Fibroblast of skin of abdomen (primary cell): ENCODE measurements at places on chromosomes 4 and X.

DNA sequence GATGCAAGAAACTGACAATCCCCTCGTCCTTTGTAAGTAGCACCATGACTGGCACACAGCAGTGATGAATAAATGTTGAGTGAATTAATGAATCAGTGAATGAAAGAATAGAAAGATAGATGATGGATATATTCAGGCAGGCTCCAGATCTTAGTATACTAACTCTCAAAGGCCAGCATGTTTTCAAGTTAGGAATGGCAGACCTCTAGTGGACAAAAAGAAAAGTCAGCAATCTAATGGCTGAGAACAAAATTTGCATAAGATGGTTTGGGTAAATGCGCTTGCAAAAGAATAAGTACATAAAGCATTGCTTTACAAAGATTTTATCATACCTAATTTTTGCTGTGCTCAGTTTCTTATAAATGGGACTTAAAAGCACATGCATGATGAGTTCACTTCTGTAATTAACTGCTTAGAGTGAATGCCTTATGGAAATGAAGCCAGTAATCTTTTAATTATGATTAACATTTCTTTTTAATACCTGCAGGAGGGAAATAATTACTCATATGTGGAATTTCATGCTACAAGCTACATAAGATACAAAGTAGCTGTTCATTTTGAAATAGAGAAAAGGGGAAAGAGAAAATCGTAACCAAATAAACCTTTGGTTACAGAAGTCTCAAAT lies 126.9 kb upstream of the GPRIN3 start:
- peak; percentile 22 for DNase-seq

GRCh38 chr4:13580036-13580435 lies 35.7 kb upstream of the NKX3-2 start:
- DNase-seq = no peak

- DNase-seq = no peak
Observed at GRCh38 chrX:97668126-97668525, 784.4 kb downstream of the RPA4 start.

- peak; percentile 25 for DNase-seq
Observed at GRCh38 chrX:70044541-70045245, 5.0 kb downstream of the AWAT2 start.

DNA sequence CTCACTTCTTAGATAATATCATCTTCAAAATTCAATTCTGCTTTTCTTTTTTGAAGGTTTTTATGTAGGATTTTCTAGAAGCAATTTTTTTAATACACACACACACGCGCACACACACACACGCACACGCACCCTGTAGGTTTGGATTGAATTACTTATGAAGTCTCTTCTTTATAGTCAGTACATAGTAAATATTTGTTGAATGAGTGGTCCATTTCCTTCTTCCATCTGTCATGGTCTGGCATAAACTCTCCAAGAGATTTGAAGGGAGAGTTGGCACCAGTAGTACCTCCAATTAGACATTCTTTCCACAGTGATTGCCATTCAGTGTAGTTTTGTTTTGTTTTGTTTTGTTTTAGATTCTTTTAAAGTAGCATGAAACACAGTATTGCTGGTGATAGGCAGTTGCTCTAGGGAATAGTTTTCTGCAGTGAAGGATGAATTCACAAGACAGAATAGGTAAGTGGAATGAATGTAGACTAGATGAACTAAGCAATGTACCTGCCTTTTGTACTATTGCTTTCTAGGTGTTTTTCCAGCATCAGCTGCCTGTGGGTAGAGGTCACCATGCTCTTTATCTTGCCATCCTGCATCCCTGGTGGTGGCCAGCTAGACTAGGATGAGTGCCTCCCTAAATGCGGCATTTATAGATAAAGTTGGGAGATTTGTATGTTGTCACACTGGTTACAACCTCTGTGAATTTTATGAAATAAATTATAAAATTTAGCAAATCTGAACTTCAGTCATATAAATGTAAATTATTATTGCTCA lies 20.5 kb downstream of the PDLIM5 start:
- peak; percentile 79 for DNase-seq

- no peak for DNase-seq
Observed at GRCh38 chrX:71367396-71367795, 1.2 kb downstream of the TAF1 start.

- DNase-seq = no peak
Observed at GRCh38 chr4:182547435-182547834, 304.2 kb downstream of the TENM3 start.

DNA sequence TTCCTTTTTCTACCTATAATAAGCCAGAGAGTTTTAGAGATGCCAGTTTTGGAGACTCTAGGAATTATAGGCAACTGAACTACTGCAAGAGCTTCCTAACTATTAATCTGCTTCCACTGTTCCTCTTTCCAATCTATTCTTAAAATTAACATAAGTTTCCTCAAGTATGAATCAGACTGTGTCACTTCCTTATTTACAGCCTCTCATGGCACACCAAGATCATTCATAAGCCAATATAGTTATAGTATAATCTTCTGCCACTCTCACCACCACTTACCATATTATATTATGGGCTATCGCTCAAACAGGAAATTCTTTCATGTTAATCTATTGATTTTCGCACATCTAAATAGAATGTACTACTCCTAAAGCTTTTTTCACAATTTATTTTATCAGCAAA lies 383.5 kb downstream of the STPG2 start:
- no peak for DNase-seq

GRCh38 chr4:42357325-42357724 lies 40.0 kb upstream of the SHISA3 start:
- no peak for DNase-seq

GRCh38 chrX:2735270-2735669 lies 16.6 kb upstream of the XG start:
- DNase-seq = no peak

GRCh38 chr4:78656968-78657445 lies 105.4 kb downstream of the ANXA3 start:
- no peak for DNase-seq

GRCh38 chrX:149638860-149639259 lies 7.3 kb upstream of the TMEM185A start:
- peak; percentile 68 for DNase-seq

DNA sequence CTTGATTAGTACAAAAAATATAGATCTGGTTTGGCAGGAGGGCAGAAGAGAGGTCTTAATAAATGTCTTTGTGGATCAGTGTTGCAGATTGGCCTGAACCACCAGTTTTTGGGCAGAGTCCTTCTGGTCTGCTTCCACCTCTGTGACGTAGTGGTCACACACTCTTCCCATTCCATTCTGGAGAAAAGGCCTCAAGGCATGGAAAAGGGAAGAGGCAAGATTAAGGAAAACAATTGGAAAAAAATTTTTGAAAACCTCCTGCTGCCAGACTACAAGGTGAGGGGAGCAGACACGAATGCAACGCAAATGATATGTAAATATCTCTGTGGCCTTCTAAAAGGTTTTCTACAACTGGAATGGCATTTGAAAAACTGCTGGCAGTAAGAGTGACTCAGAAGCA lies 24.3 kb upstream of the FAM47C start:
- DNase-seq = no peak

DNA sequence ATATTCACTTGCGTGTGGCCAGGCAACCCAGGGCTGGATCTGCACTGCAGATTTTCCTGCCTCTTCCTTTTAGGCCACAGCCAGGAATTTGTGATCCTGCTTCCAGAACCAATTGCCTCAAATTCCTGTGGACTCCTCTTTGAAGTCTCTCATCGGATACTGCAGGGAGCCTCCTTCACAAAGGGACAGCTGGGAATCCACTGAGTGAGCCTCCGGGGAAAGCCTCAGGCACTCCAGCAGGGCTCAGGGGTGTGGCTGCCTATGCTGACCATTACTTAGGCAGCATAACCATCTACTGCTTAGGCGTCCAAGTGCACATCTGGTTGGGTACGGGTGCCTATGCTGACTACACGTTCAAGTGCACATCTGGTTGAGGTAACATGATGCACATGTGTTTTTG lies 321.5 kb downstream of the NLGN4X start:
- DNase-seq = no peak

GRCh38 chr4:139227729-139228404 lies 50.8 kb upstream of the ELF2 start:
- no peak for DNase-seq

DNA sequence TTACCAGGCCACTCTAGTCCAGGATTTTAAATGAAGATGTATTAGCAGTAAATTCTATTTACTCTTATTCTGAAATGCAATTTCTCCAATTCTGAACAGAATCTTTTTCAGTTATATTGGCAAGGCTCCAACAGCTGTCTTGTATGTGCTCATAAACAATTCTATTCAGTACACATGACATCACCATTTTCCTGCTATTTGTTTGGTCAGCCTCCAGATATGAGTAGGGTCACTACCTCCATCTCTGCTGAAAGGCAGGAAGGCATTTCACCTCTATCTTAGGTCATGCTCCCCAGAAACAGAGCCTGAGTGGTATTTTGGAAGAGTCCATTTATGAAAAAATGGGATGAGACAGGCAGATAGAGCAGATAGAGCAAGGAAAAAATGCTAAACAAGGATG lies 151.1 kb upstream of the ADGRL3 start:
- DNase-seq = no peak

GRCh38 chr4:145732001-145732815 lies 52.3 kb downstream of the C4orf51 start:
- no peak for DNase-seq

DNA sequence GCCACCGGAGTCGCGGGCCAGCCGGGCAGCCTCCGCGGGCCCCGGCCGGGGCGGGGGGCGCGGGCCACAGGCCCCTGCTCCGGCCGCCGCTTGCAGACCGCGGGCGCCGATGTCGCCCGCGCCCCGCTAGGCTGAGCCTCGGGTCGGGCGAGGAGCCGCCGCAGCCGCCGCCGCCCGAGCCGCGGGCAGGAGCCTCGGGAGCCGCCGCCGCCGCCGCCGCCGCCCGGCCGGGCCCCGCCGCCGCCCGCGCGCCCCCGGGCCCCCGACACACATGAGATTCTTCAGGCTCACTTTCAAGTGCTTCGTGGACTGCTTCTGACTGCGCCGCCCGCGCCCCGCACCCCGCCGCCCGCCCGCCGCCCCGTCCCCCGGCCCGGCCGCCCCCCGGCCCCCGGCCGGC lies 345 bp downstream of the SLC6A8 start:
- no peak for DNase-seq

GRCh38 chr4:80045786-80046185 lies 27.2 kb downstream of the ANTXR2 start:
- DNase-seq = peak; percentile 35

GRCh38 chr4:150079081-150079581 lies 886 bp downstream of the DCLK2 start:
- peak; percentile 40 for DNase-seq
